ENCODE measurements at places on chromosomes 16 and 17. TPM values are rescaled to one million over a fixed set of nuclear protein-coding genes. Genes with fewer than 3 reads are reported as not detected.

- no peak for DNase-seq
These were observed 76.6 kb downstream of the ABCC6 start for GRCh38 chr16:16146380-16147315.

DNA sequence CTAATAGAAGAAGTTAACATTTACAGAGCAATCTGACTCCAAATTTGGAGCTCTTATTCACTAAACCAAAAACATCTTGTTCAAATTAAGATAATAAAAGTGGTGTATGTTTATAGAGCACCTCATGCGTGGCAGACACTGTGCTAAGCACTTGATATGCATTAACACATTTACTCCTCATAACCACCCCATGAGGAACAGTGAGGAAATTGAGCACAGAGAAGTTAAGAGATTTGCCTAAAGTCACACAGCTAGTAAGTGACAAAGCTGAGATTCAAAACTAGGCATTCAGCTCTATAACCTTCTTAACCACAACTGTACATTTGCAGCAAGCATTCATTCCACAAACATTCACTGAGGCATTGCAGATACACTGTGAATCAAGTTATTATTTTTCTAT is 94.0 kb downstream of the VAT1L start:
- no peak for DNase-seq

DNA sequence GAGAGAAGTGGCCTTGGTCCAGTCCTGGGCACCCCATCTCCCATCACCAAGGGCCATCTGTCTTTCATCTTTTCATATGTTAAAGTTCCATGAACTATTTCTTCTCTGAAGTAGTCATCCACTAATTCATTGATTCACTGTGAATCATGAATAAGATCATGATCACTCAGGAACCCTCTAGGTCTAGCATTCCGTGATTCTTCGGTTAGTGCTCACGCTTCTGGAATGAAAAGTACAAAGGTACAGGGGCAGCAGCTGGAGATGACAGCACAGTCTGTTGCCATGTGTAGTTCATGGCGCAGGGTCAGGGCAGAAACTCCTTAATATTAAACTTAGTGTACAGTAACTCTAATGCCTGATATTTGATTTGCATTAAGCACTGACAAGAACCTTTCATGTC is 127.1 kb downstream of the CDH13 start:
- no peak for DNase-seq

Gene CFAP97D1
- 0.02 TPM for total RNA-seq

Gene TP53TG3
- total RNA-seq, result not detected

- DNase-seq, result no peak
These were observed 14.5 kb downstream of the RPRML start for GRCh38 chr17:46964315-46965265.

- DNase-seq, result no peak
These were observed 5.7 kb upstream of the SLC4A1 start for GRCh38 chr17:44273607-44274006.

GRCh38 chr17:79985361-79985942 is 50.2 kb downstream of the TBC1D16 start:
- DNase-seq, result no peak

DNA sequence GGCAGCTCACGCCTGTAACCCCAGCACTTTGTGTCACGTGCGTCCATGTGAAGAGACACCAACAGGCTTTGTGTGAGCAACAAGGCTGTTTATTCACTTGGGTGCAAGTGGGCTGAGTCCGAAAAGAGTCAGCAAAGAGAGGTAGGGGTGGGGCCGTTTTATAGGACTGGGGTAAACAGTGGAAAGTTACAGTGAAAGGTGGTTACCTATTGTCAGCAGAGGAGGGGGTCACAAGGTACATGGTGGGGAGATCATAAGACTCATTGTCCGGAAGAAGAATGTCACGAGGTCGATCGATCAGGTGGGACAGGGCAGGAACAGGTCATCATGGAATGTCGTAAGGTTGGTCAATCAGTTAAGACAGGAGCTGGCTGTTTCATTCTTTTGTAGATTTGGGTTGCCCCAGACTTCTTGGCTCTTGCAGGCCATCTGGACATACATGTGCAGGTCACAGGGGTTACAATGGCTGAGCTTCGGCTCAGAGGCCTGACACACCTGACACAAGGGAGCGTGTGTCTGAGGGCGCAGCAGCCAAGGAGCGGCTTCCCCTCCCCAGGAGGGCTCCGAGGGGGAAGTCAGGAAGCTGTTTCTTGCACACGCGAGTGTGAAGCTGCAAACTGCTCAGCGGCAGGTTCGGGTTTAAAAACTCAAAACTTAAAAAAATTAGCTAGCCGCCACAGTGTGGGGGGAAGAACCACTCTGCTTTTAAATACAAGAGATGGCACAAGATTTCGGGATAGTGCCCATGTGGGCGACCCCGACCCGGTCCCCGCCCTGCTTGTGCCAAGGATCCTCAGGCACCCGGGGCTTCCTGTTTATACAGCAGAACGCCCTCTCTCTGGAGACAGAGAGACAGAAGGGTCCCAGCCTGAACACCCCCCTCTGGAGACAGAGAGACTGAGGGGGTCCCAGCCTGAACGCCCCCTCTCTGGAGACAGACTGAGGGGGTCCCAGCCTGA is 12.4 kb upstream of the TEX19 start:
- peak; percentile 100 for DNase-seq

Gene GPR179
- total RNA-seq, result 0.07 TPM

Gene RAB37
- 1.1 TPM for total RNA-seq

Data from HepG2 (cell line).